ENCODE measurements at places on chromosomes 7 and 10. TPM values are rescaled to one million over a fixed set of nuclear protein-coding genes. Genes with fewer than 3 reads are reported as not detected.

LRRTM3 gene
- not detected for total RNA-seq

FAM204A gene
- 51.9 TPM for total RNA-seq

NPY4R gene
- 3.1 TPM for total RNA-seq

STRA8 gene
- not detected for total RNA-seq

VAX1 gene
- not detected for total RNA-seq

- DNase-seq: no peak
Observed at GRCh38 chr7:10192074-10192473, 781.6 kb upstream of the PHF14 start.

DNA sequence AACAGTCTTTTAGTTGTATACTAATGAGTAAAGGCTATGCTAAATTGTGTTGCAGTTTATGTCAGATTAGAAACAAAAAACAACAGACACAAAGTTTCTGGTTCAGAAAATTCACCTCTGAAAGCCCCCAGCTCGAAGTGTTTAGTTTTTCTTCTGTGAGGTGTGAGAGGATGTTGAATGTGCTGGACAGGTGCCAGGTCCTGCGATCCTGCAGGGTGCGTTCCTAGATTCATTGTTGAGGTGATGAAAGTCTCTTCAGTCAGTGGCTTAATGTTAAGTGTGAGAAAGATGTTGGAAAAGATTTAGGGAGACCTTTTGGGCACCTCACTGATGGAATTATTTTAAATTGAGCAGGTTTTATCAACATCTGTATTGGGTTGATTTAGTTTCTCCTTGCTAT lies 287.3 kb downstream of the SDK1 start:
- DNase-seq: no peak

GRCh38 chr10:75008952-75009351 lies 102.5 kb upstream of the SAMD8 start:
- no peak for DNase-seq

- DNase-seq: no peak
Observed at GRCh38 chr7:18320422-18320821, 175.1 kb upstream of the HDAC9 start.

- DNase-seq: no peak
Observed at GRCh38 chr10:83037653-83038052, 1101.7 kb upstream of the GHITM start.

DNA sequence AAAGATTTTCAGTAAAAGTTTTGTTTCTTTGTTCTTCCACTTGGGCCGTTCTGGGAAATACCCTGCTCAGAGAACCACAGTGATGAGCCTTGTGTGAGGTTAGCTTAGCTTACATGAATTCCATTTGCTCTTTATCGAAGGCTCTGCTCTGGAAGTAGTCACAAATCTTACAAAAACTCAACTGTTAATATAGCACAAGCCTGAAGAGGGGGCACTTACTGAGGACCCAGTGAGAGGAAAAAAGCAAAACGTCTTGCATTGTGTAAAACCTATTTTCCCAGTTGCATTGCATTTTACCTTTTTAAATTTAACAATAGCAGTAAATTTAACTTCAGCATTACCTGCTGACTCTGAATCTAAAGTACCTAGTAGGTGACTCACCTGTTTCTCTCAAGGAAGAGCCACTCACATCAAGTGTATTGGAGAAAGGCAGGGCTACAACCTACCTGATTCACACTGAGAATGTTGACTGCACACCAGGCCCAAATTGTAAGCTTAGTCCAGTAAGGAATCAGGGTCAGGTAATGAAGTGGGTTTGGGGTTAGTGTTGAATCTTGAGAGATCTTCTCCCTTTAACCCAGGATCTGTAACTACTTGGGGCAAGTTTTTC lies 42.3 kb downstream of the PPP1R17 start:
- peak; percentile 32 for DNase-seq

DNA sequence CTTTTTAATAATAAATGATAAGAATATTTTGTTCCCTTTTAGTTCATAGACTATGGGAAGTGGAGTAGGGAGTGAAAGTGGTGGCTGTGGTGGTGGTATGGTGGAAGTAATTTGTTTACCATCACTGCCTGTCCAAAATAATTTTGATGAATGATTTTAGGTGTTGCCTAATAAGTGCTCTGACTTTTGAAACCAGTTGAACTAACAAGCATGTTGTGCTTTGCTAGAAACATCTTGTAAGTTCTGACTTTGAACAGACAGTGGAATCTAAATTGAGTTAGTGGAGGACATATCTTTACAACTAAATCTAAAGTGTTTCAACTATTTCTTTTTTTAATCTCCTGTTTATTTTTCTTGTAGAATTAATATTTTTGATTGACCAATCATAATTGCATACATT lies 49.7 kb downstream of the ZEB1 start:
- DNase-seq: no peak

All from PC-9 (cell line).